ENCODE measurements at places on chromosomes 11 and 22. TPM values are rescaled to one million over a fixed set of nuclear protein-coding genes. Genes with fewer than 3 reads are reported as not detected.

DNA sequence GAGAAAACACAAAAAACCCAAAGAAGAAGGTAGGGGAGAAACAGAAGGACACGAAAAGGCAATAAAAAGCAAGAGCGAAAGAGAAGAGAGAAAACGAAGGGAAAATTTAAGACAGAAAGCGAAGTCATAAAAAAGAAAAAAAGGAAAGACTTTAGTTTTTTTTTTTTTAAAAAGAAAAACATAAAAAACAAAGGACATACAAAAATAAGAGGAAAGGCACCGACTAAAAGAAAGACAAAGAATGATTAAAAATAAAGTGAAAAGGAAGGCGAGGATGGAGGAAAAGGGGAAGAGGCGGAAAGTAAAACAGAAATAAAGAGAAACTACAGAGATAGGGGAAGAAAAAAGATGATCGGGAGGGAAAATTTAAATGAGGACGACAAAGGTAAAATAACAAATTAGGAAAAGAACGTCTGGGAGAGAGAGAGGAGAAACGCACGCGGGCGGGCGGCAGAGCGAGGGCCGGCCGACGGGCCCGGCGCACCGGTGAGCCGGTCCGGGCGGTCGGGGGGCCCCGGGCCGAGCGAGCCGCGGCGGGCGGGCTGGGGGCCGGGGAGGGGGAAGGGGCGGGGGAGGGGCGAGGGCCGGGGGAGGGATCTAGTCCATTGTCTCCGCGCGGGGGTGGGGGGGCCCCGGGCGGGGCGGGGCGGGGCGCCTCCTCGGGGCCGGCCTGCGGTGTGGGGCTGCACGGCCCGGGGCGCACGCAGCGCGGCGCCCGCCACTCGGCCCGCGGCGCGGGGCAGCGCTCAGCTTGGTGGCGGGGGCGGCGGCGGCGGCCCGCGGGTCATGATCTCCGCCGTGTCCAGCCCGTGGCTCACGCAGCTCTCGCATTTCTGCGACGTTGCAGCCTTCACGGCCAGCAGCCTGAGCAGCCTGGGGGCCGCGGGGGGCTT lies at the start of gene TBX1:
TSS of gene TBX1 (plus strand) at position 721 of the 893 bp plus-strand sequence. CDS start at position 787, 66 bp downstream.
- no peak for DNase-seq

DNA sequence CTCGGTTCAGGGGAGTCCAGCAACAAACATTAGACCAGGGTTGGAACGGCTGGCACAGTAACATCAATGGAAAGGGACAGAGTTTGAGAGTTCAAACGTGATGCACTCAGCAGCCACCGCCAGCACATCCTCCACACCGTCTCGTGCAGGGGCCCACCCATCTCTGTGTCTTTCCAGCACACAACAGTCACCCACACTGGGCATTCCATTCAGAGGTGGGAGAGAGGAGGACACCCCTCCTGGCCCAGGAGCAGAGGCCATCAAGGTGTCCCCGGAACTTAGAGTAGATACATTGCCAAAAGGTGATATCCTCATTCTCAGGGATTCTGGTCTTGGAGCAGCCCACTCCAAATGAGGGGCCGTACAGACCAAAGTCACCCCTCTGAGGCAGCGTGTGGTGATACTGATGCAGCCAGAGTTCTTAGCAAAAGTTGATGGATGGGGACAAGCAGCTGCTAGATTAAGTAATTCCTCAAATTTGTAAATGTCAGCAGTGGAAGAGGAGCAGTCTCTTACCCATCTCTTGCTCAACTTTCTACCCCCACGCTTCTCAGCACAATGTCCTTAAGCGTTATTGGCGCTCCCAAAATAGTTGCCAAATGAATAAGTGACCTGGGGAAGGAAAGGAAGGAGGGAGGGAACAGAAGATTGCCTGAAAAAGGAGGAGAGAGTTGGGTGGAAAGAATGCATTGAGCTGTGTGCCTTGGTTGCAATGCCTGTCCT lies 5.5 kb downstream of the SNAP29 start:
- DNase-seq = no peak

- DNase-seq = no peak
These were observed 19.4 kb downstream of the OR2AT4 start for GRCh38 chr11:75077316-75077715.

DNA sequence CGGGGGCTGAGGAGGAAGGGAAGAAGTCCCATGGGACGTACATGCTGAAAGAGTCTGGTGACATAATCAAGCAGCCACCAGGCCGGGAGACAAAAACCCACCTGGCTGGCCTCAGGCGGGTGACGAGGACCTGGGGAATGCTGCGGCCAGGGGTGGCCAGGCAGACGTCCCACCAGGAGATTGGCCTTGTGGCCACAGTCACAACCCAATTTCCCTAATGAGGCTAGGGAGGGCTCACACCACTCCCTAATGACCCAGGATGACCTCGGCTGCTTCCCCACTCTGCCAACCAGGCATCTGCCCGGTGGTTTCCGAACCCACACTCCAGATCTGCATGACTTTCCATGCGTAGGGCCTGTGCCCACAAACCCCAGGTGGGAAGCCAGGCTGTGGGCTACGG lies 66.9 kb downstream of the SCUBE1 start:
- no peak for DNase-seq

- no peak for DNase-seq
These were observed 466.2 kb downstream of the SOX6 start for GRCh38 chr11:15890031-15890713.

PNPLA5 gene
- not detected for total RNA-seq

NCR3LG1 gene
- 0.42 TPM for total RNA-seq

DNA sequence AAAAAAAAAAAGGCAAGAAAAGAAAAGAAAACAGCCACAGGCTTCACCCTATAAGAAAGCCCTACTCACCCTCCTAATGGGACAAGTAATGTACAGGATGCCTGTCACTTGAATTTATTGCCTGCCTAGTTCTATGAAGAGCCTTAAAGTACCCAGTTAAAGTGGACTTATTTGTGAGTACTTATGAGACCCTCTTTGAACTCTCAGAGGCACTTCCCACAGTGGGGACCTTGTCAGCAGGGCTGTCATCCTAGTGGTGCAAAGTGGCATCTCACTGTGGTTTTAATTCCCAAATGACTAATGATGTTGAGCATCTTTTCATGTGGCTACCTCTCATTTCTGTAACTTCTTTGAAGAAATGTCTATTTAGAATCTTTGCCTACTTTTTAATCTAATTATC lies 41.8 kb upstream of the BARX2 start:
- no peak for DNase-seq

- DNase-seq = no peak
These were observed 27.2 kb upstream of the KCNJ11 start for GRCh38 chr11:17415523-17416104.

- no peak for DNase-seq
These were observed 430.9 kb downstream of the ETS1 start for GRCh38 chr11:128156486-128156885.

LYVE1 gene
- not detected for total RNA-seq

FADS3 gene
- 2.9 TPM for total RNA-seq

Measured in activated CD4-positive, alpha-beta T cell treated with anti-CD3 and anti-CD28 coated beads, Interleukin-2, amount 10 ng/mL, durations not matched to agents 7 days and 5 days (primary cell).